AG09319 (cell line): ENCODE measurements at places on chromosomes 16 and 17.

DNA sequence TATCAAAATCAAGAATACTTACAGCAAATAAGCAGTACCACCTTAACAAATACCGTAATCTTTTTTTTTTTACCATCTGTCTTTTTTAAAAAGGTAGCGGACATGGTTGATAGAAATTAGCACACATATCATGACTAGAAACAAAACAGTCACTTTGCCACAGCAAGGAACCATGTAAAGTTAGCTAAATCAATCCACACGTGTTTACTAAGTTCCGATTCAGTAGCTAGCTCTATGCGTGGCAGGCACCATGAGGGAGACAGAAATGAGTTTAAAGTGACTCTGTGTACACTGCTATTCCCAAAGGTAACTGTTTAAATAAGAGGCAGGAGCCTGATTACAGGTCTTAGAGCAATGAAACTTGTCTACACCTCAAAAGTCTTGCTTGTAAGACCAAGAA, 108.6 kb downstream of the XYLT1 start:
- DNase-seq = no peak

DNA sequence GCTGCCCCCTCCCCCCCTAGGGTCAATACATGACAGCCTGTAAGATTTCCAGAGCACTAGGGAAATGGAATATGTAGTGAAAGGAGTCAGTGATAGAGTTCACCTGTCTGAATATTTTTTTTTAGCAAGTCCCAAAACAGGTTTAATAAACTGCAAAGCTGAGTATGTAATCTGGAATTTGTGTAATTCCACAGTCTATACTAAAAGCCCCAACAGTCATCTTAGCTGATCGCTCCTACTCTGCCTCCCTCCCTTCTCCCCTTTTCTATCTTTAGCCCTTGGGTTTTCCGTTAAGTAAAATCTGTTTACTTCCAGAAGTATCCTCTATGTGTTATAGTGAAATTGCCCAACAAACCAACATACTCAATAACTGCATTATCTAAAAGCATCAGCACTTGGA, 3.5 kb downstream of the CDH13 start:
- no peak for DNase-seq

DNA sequence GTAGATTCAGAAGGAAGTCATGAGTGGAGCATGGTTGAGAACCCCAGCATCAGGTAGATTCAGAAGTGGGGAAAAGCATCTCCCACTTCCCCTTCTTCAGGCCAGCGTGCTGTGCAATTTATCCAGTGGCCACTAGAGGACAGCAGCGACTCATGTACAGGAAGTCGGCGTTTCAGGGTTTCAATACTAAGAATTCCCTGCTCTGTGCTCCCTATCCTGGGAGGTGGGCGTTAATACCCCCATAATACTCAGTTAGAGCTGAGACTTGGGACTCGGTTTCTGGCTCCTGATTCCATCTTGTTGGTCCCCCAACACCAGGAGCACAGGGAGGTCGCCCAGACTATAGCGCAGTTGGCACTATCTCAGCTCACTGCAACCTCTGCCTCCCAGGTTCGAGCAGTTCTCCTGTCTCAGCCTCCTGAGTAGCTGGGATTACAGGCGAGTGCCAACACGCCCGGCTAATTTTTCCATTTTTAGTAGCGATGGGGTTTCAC, 75.3 kb upstream of the AMZ2 start:
- DNase-seq = peak; percentile 18

DNA sequence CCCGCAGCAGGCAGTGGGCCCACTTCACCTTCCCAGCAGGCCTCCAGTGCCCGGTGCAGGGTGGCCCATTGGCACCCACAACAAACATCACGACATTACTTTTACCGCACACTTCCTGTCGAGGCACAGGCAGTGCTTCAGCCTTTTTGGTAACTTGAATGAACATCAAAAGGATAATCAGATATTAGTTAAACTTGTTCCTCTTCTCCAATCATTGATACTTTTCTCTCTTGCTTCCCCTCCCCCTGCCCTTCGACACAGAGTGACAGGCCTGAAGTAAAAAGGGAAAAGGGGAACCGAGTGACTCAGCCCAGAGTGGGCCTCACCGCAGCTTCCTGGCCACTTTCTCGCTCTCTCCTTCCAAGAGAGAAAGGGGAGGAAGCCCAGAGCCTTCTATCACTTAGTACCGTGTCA, 507.0 kb downstream of the MAF start:
- DNase-seq = no peak

GRCh38 chr17:80456465-80457235, 19.8 kb downstream of the NPTX1 start:
- no peak for DNase-seq

- DNase-seq = no peak
Measured at GRCh38 chr16:15775663-15776304, 81.0 kb downstream of the MYH11 start.

GRCh38 chr17:78252701-78253635, 21.5 kb downstream of the TMEM235 start:
- no peak for DNase-seq

- DNase-seq = no peak
Measured at GRCh38 chr16:12971241-12971640, 69.8 kb downstream of the SHISA9 start.

GRCh38 chr16:68994324-68994723, 111.1 kb upstream of the HAS3 start:
- no peak for DNase-seq

GRCh38 chr17:79573196-79573896, 37.5 kb downstream of the RBFOX3 start:
- no peak for DNase-seq

DNA sequence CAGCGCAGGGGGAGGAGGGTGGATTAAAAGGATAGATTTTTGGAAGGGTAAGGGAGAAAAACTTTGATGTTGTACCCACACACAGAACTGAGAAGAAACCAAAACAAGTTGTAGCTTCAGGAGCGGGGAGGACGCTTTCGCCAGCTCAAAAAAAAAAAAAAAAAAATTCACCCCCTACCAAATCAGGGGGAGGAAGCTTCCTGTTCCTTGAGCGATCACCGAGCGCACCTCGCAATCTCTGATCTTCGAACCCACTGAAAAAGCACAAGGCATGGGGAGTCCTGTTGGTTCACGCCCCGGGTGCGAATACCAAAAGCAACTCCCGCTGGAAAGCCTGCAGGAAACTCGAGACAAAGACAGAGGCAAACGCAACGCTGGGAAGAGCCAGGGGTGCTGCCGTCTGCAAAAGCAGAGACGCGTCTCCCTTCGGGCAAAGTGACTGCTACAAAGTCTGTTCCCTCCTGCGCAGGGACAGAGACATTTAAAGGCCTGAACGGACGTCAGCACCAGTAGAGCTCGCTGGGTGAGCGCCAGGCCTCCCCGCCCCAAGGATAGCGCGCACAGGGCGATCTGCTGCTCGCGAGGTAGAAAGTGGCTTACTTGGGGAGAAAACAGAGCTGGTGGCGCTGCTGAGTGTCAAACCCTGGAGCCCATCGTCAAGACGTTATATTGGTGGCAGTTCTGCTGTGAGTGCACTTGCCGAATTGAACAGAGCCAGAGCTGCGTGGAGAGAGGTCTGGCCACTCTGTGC, 190.4 kb downstream of the USP22 start:
- no peak for DNase-seq

GRCh38 chr16:53964145-53964790, 260.3 kb downstream of the FTO start:
- DNase-seq = no peak
